ENCODE measurements at places on chromosomes 16 and 17. TPM values are rescaled to one million over a fixed set of nuclear protein-coding genes. Genes with fewer than 3 reads are reported as not detected.

The MPP2 gene
- 0.37 TPM for total RNA-seq

The TTYH2 gene
- 1.3 TPM for total RNA-seq

The KIF19 gene
- total RNA-seq: not detected

The SPATA32 gene
- total RNA-seq: not detected

The MYL11 gene
- total RNA-seq: not detected

The KRT39 gene
- not detected for total RNA-seq

The TMIGD1 gene
- not detected for total RNA-seq

The HSPB9 gene
- not detected for total RNA-seq
